ENCODE measurements at places on chromosomes 16 and 17.

- no peak for DNase-seq
Observed at GRCh38 chr16:15885560-15886001, 2.8 kb downstream of the CEP20 start.

DNA sequence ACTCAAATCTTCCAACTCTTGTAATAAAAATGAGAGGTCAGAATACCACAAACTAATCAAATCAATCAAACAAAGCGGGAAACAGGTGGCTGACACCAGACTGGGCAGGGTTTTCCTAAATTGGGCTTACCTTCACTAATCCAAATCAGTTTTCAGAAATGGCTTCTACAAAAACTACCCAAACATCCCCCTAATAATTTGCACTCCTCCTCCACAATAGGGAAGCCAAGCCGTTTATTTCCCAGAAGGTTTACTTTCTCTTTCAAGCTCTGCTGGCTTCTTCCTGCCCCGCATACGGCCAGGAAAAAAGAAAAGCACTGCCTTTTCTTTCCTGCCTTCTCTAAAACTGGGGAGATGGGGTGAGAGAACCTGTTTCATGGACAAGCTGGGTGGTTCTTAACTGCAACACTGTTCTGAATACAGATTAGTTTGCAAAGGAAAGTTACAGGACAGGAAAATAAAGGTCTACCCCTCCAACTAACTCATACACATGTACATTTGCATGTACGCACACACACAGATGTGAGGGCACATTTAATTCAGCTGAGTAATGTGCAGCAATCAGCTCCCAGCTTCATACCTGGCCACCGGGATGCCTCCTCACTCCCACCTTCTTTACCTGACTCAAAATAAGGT is 9.2 kb downstream of the STAT3 start:
- DNase-seq, result no peak

- DNase-seq, result peak; percentile 74
Observed at GRCh38 chr17:44779211-44780025, 20.6 kb downstream of the ADAM11 start.

GRCh38 chr16:47847220-47847970 is 308.4 kb downstream of the ABCC12 start:
- no peak for DNase-seq

DNA sequence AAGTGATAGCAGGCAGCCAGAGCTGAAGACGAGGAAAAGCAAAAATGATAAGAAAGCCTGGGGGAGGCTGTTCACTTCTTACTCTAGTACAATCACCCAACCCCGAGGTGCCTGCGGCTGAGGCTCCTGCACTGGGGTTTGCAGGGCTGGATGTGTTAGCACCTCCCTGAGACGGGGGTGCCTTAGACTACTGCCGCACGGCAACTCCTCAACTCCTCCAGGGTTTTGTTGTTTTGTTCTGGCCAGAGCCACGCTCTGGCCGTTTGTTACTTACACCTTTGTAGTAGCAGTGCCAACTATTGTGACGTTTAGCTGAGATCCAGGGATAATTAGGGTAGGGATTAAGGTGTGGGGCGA is 51.5 kb downstream of the LDHD start:
- no peak for DNase-seq

- no peak for DNase-seq
Observed at GRCh38 chr17:79137015-79137788, 62.6 kb downstream of the ENGASE start.

DNA sequence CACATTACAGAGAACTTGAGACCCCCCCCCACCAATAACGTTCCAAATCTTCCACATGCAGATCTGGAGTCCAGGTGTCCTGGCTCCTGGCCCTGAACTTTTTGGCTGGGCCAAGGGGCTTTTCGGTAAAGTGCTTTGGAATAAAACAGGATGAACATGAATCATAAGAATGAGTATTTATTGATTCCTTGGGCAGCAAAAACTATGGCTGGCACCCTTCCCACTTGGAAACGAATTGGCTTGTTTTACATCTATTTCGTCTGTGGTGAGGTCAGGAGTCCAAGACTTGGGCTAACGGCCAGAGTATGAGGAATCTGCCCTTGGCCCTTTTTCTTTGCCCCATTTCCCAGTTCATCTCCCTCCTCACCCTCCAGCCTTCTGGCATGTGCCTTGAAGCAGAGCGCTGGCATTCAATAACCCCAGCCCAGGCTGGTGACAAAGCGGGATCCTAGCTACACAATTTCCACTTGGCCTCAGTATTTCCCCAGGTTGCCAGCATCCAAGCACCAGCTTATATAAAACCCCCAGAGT is 4.1 kb upstream of the UBTF start:
- DNase-seq, result no peak

GRCh38 chr16:27193300-27193990 is 9.9 kb upstream of the KDM8 start:
- no peak for DNase-seq

DNA sequence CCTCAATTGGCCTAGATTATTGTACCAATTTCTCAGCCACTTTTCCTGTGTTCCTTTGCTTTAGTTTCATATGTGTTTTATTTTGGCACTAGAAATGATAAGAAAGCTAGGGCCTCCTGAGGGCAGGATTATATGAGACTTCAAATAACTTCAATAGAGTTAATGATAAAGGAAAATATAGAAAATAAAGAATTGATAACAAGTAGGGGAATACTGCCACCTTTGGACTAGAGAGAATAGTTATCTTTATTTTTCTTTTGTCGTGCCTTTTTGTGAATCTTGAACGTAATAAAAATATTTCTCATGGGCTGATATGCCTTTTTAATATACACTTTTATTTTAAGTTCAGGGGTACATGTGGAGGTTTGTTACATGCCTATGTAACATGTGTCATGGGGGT is 29.3 kb upstream of the RBL2 start:
- DNase-seq, result no peak

DNA sequence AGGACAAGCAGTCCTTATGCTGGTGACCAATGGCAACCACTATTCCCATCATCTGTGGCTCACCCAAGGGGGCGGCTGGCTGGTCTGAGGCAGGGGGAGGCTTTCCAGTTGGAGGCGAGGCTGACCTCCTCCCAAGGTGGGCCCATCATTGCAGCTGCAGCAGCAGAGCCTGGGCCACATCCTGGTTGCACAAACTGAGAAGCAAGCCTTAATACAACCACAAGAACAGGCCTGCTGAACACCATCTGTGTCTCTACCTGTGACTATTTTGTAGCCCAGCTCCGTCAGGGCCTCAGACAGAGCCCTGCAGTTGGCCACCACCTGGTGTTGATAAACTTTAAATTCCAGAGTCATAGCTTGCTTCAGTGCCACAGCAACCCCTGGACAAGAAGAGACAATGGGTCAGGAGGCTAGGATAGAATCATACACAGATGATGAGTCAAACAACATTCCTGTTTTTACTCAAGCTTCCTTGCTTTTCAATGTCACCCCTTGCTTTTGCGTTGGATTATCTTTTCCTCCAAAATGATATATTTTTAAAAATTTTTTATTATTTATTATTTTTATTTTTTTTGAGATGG is 17.9 kb downstream of the SMCR8 start:
- DNase-seq, result no peak

DNA sequence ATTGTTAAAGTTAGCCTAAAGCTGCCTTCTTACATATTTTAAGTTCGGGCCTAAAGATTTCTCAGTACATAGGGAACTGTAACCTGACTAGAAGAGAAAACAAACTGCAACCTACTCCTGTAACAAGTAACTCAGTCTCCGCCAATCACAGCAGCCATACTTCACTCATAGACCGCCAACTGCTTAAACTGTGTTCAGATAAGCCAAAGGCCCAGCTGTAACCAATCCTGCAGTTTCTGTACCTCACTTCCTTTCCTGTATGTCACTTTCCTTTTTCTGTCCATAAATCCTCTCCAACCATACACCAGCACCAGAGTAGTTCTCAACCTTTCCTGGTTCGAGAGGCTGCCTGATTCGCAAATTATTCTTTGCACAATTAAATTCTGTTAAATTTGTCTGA is 41.5 kb downstream of the GLG1 start:
- no peak for DNase-seq

DNA sequence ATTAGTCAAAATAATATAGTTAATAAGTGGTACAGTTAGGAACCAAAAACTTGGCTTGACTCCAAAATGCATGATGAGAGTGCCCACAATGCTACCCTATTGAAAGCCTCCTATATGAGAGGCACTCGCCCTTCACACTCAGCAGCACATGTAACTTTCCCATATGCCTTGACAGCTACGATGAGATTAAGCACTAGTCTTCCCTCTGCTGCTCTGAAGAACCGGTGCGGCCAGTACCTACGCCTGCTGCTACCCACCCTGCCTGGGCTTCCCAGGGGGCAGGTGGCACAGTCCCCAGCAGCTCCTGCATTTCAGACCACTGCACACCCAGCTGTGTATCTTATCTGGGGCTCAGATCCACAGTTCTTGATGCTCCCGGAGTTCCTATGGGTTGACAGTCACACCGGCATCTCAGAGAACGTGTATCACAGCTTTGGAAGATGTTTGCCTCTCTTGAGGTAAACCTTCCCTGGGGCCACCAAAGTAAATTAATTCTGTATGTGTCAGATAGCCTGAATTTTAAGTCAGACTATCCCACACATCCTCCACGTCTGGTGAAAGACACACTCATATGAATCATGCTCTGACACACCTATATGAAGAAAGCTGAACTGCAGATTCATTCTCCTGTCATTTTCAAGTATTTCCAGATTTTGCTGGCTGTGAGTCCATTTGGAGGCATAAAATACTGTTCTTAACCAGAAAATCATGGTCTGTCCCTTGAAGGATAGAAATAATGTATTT is 77.8 kb downstream of the MYH10 start:
- DNase-seq, result no peak

- DNase-seq, result no peak
Observed at GRCh38 chr17:77901481-77901880, 57.0 kb upstream of the TNRC6C start.

DNA sequence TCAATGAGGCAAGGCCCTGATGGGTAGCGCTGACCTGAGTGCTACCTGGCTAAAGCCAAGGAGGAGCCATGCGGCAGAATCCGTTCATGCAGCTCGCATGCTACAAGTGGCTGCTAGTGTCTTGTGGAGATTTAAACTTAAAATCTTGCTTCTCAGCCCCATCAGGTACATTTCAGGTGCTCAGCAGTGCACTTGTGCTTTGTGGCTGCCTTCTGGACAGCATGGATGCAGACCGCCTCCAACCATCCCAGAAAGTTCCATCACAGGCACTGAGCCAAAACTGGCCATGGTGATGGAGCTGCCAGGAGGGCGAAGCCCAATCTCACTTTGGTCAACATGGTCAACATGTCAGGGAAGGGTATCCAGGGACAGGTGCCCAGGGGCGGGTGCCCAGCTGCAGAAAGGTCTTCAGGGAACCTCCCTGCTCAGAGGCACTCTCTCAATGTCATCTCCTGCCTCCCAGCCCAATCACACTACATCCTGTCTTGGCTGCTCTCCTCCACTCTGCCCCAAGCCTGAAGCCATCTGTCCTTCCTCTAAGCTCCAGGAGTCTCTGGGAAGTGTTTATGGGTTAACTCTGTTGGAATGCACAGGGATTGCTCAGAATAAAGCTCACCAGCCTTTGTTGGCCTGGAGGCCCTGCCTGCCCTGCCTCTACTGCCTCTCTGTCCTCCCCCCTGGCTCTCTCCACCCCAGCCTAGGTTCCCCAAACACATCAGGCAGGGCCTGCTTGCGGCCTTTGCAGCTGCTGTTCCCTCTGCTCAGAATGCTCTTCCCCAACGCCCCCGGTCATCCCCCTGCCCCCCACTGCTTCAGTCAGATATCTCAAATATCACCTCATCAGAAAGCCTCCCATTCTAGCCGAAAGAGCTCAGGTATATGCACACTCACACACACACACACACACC is 18.3 kb upstream of the TNFRSF13B start:
- no peak for DNase-seq

GRCh38 chr16:6247775-6248174 is 1084.9 kb upstream of the RBFOX1 start:
- DNase-seq, result no peak

DNA sequence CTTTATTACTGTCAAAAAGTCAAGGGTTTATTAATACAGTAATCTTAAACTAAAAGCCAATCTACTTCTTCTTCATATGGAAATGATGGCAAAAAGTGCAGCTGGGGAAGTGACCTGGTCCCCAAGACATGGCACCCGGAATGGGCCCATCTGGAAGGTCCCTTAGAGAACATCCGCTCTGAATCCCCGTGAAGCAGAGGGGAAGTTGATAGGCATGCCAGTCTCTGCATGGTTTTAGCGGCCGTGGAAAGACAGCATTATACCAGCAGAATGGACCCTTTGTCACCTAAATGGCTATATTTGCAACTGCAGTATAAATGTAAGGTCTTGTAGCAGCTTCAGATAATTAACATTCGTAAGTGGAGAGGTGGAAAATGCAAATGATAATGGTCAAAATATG is 32.4 kb downstream of the COTL1 start:
- DNase-seq, result no peak

DNA sequence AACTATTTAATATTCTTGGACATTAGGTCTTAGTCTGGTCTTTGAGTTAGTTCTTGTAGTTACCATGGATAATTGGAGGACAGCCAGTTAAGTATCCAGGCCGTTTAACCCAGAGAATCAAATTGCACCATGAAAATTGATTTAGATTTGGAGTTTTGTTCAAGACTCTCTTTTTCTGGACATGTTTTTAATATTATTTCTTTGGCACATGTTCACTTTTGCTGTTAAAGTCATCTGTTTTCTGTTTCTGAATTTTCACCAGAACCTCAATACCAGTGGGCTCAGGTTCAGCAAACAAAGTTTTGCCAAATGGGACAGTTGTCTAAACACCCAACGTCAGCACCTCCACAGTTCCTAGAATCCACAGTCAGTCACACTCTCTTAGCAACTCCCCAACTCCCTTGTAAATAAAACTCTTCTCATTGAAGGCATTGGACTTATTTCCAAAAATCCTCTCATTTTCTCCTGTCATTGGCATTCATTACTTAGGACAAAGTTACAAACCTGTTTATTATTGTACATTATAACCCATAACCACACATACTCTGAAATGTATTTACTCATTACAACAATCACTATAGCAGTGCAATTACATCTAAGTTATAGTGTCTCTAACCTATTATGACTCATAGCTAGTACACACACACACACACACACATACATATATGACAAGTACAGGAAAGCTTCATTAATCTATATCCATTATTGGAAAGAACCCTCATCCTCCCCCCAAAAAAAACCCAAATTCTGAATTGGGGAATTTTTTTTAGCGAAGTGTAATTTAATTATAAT is 33.5 kb upstream of the DNAH9 start:
- no peak for DNase-seq

DNA sequence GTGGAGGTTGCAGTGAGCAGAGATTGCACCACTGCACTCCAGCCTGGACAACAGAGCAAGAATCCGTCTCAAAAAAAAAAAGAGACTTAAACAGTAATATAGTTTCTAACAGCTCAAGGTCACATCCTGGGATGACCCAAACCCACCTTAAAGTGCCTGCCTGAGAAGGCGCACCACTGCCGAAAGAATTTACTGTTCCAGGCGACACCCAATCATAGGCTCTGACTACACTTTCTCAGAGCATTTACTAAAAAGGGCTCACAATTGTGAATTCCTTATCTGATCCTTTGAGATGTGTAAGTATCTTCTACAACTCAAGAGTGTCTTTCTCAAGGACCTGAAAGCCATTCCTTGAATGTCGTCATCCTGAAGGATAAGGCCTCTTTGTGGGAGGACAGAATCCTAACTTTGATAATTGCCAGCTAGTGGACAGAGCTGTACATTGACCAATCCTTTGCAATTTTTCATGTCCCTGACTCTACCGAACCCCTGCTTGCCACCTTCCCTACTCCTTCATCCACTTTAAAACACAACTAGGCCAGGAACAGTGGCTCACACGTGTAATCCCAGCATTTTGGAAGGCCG is 2.6 kb upstream of the ST3GAL2 start:
- DNase-seq, result no peak

- DNase-seq, result no peak
Observed at GRCh38 chr16:12459391-12460063, 344.2 kb downstream of the CPPED1 start.
